ENCODE measurements at places on chromosomes 11 and 22.

DNA sequence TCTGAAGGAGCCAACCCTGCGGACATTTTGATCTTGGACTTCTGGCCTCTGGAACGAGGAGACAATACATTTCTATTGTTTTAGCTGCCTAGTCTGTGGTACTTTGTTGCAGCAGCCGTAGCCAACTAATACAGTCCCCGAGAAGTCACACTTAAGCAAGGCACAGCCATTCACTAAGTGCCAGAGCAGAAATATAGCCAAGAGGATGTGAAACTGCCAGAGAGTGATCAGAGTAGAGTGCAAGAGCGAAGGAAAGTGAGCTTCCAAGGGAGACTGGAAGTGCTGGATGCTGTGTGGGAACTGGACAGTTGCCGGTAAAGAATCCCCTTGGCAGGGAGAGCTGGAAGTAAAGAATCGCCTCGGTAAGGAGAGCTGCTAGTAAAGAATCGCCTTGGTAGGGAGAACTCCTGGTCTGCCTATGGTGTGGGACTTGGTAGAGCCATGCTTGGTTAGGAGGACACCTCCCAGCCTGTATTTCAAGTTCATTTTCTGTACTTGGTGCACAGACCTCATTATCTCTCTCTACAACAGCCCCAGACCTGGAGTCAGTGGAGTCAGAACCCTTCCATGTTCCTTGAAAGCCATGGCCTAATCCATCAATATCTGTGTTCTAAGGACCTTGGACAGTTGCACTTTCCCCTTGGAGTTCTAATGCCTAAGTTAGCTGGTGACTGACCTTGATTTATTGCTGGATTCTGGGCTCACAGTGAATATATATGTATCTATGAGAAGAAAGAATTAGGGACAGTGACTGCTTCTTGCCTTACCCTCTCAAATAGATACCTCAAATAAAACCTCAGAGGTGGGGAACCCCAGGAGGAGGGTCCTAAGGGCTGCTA is 162.1 kb downstream of the LDLRAD3 start:
- DNase-seq: no peak

DNA sequence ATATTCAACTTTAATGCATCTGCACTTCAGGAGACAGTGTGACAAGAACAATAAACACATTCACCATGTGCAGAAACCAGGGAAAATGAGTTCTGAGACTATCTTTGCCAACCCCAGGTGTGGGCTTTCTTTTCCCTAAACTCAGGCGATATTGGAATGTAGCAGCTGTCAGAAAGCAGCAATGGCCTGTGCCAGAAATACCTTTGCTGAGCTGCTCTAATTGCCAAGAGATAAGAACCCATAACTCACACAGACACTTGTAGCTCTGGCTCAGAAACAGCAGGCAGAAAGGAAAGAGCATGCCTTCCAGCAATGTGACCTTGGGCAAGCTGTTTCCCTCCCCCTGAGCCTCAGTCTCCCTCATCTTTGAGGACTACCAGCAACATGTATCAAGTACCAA is 77.6 kb downstream of the PLEKHA7 start:
- no peak for DNase-seq

DNA sequence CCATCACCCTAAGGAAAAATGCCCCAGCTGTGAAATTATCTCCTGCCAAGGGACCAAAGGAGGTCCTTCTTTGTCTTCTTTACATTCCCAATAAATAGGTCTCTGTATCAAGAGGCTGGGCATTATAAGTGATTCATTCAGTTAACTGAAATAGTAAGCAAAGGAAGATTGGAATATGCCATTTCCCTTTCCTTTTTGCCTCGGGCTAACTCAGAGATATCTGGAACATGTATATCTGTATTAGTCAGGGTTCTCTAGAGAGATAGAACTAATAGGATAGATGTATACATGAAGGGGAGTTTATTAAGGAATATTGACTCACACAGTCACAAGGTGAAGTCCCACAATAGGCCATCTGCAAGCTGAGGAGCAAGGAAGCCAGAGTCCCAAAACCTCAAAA is 15.3 kb upstream of the CWF19L2 start:
- DNase-seq: no peak

DNA sequence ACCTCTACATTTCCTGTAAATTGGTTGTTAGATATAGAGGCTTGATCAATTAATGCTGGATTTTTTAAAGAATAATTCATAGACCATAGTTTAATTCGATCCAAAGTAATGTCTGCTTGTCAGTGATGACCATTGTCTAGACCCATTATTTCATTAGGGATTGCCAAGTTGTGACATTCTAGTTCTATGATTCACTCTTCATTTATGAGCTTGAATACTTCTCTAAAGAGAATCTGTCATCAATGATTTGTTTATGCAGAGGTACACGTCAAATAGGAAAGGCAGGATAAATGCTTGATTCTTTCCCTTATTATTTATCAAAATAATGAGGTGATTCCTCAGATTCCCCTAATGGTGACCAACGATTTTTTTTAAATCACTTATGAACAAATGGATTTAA is 24.0 kb upstream of the ROBO3 start:
- no peak for DNase-seq

- DNase-seq: no peak
Measured at GRCh38 chr11:19632499-19632834, 80.2 kb upstream of the NAV2 start.

DNA sequence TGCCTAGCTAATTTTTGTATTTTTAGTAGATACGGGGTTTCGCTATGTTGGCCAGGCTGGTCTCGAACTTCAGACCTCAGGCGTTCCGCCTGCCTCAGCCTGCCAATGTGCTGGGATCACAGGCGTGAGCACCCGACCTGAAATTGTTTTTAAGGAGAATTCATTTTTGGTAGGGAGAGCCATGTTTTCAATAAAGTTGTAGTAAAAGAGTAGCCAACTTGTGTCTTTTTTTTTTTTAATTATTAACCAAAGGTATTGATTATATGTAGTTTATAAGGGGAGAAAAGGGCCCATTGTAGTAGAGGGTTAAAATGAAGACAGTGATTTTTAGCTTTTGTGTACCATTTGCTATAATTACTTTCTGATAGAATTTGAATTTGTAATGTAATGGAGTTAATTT is 31.6 kb upstream of the HSD17B12 start:
- DNase-seq: no peak

GRCh38 chr22:22811016-22812009 is 76.3 kb upstream of the IGLL5 start:
- DNase-seq: no peak

DNA sequence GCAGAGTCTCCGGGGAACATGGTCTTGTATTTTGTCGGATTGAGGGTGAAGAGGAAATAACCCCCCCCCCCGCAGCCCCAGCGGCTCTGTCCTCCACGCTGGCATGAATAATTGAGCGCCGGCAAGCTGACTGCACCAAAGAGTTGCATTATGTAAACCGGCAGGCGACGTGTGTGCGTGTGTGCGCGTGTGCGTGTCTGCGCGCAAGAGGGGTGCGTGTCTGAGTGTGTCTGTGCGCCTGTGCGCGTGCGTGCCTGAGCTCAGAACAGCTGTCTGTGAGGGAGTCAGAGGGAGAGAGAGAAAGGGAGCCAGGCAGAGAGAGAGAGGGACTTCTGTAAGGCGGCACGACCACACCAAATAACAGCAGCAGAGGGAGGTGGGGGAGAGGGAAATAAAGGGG is 94.4 kb downstream of the SCN3B start:
- peak; percentile 60 for DNase-seq

GRCh38 chr11:11786771-11787170 is 55.0 kb upstream of the USP47 start:
- DNase-seq: no peak

GRCh38 chr22:49957826-49958365 is 2.7 kb upstream of the PIM3 start:
- no peak for DNase-seq

DNA sequence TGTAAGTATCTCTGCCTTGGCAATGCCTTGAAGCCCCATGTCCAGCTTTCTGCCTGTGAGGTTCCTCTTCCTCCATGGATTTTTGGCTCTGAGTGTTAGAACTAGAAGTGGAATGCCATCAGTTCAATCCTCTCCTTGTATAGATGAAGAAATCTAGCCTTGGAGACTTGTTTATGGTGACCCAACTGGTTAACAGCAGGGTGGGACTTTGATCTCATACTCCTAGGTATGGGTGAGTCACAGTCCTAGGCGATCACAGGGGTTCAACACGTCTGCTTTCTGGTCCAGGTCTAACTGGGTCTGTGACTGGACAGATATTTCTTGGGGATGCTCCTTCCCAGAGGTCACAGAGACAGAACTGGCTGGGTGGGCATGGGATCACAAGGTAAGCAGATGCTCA is 9.2 kb upstream of the MTFP1 start:
- DNase-seq: no peak

All from muscle of arm (tissue), 14 donors.